ENCODE measurements at places on chromosomes 13 and 19.

GRCh38 chr19:48170817-48171347, 402 bp downstream of the ZSWIM9 start:
- no peak for DNase-seq

DNA sequence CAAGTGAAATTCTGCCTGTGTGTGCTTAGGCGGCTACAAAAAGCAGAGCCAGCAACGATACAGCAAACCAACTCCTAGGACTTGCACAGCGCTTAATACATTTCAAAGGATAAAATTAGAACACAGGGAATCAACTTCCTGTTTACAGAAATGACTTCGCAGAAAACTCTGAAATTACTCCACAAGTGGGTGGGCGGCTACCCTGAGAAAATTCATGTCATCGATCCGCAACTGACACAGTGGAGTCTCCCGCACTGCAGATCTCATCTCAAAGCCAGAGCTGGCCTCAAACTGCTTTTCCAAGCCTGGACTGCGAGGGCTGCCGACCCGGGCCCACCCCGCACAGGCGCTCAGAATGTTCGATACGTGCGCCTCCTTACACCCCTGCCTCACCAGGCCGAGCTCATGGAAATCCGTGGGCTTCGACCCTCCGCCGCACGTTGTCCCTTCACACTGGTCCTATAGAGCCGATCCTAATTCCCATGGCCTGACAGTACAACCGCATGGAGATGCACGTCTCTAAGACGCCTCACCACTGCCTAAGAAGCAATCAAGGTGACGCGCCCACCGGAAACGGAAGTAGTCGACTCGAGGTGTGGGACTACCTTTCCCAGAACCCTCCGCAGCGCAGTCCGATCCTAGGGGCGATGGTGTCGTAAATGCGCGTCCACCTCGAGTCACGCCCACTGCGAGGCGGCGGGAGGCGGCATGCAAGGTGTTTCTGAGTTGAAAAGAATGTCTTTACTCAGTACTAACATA, at the start of gene ZNF229:
TSS of gene ZNF229 (minus strand) at position 557 of the 759 bp plus-strand sequence. CDS start 5,625 bp downstream, outside the sequence.
- peak; percentile 66 for DNase-seq

- DNase-seq: no peak
Observed at GRCh38 chr19:17490411-17490810, 20.1 kb downstream of the SLC27A1 start.

- no peak for DNase-seq
Observed at GRCh38 chr13:71828117-71828516, 38.9 kb downstream of the DACH1 start.

DNA sequence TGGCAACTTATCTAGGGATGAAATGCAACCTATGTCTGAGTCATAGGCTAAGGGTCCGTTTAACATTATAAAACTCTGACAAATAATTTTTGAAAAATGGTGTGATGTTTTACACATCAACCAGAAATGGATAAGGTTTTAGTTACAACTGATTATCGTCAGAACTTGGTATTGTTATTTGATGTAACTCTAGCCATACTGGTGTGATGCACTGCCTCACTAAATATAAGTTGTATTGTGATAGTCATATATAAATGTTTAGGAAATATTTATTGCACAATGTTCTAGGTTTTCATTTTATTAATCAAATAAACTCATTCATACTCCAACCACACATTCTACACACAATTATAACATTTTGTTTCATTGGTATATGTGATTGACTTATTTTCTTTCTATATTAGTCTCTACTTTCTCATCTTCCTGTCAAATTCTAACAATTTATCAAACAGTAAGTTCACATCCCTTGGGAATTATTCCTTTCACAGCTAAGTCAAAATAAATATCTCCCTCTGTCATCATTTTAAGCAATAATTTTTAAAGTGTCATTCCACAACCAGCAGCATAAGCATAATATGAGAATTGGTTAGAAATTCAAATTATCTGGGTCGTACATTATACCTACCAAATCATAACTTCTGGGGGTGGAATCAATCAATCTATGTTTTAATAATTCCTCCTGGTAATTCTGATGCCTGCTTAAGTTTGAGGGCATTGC, 873.9 kb downstream of the SLITRK1 start:
- DNase-seq: no peak

DNA sequence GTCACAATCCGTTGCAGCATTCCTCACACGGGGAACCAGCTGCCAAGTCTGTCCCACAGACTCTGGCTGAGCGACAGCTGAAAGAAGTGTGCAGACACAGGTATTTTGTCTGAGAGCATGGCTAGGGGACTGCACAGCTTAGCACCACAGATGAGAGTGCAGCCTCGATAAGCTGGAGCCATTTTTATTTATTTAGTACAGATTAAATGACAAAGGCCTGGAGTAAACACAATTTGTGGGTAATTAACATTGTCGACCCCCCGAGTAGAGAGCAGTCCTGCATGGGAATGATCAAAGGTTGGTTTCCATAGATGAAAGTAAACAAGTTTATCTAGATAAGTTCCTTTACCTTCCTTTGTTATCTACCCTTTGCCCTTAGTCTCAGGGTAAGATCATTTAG, 836.2 kb downstream of the DACH1 start:
- DNase-seq: no peak

- no peak for DNase-seq
Observed at GRCh38 chr19:34366738-34367623, 2.0 kb downstream of the GPI start.

DNA sequence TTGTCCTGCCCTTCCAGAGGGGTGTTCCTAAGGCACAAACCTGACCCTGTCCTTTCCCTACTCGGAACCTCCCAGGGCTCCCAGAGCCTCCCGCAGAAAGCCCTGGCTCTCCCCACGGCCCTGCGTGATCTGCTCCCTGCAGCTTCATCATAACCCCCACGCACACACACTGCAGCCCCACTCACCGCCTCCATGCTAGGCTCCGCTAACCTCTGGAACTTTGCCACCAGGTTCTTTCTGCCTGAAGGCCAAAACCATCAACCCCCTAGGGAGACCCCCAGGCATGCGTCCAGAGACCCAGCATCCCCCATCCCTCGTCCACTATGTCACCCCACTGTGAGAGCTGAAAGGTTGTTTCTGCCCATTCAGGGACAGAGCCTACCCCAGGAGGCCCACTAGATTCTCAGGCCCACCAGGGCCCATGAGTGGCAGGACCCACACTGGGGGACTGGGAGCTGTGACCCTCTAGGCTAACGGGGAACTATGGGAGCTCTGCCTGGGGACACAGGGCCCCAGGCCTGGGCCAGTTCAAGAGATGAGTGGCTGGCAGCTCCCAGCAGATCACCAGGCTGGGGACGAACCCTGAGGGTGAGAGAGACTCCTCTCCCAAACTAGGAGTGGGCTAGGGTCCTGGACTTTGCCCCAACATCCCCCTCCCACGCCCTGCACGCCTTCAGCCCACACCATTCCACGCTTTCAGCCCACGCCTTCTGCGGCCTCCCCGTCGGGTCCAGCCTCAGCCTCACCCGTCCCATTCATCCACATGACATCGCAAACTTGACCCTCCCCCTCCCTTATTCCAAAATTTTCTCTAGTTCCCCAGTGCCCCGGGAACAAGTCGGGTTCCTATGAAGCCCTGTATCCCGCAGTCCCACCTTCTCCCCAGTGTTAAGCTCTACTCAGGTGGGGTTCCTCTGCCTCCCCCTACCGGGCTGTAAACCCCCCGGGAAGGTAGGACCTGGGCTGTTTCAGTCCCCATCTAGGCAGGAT, 33.2 kb upstream of the PNMA8B start:
- DNase-seq: no peak

GRCh38 chr13:24922387-24922744, 158.4 kb downstream of the RNF17 start:
- DNase-seq: peak; percentile 28

- DNase-seq: no peak
Observed at GRCh38 chr13:30704596-30704995, 30.7 kb upstream of the ALOX5AP start.

DNA sequence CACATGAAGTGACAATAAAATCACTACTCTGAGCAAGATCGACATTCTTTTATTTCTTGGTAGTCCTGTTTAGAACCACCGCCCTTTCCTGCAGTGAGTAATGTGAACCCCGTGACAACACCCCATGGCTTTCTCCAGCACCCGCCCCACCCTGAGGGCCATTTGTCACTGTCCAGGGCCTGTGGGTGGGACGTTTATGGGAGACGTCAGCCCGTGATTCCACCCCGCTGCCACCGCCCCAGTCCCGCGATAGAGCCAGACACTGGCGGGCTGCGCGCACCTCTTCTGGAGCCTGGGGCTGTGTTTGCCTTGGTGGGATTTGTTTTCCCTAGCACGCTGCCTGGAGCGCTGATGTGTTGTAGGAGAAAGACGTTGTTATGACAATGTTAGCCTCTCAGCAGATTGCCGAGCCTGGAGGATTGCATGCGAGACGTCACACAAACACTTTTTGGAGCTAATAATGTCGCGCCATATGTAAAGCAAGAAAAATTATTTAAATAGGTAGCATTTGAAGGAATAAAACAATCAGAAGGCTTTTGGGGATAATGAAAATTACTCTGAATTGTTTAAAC, 263.7 kb downstream of the TEX29 start:
- DNase-seq: no peak

GRCh38 chr13:21683034-21683733, 12.3 kb downstream of the FGF9 start:
- no peak for DNase-seq

DNA sequence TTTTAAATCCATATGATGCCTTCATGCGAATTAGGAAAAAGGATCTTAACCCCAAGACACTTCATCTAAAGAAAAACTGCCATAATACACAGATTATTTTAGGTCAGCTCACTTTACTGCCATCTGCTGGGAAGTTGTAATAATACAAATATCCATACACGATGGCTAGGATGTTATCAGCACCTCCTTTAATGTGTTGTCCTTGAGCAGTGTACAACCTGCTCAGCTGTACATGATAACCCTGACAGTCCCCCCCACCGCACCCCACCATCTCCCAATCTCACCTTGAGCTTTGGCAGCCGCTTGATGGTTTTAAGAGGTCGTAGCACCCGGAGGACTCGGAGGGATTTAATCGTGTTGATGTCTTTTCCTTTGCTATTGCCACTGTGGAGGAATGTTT, 112.2 kb downstream of the IER2 start:
- peak; percentile 58 for DNase-seq

DNA sequence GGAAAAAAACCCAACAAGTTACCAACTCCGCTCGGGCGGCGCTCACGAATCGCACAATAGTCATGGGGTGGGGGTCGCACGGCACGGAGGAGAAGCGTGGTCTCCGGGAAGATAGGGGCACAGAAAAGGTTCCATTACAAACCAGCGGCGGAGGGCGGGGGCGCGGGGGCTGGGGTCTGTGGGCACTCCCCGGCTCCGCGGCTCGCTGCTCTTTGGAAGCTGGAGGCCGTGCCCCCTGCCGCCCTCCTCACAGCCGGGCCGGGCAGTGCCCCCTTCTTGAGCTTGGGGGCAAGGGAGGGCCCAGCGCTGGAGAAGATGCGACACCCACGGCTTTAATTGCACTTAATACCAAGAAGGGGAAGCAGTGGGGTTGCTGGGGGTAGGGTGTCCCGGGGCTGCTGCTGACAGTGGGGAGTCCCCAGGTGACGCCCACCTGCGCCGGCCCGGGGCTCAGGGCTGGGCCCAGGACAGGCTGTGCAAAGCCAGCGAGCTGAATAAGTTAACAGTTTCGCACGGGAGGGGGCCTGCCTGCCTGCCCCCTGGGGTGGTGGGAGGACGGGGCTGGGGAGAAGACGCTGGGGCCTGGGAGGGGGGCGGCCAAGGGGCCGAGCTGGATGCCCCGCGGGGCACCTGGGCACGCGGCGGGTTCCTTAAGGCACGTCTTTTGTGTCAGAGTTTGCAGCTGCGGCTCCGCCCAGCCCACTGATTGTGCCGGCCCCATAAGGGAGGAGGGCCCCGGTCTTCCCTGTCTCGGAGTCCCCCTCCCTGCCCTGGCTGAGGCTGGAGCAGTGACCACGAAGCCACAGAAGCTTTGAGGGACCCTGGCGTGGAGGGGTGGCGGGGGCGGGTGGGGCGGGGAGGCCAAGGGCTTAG, 9.8 kb downstream of the DCAF15 start:
- no peak for DNase-seq

- no peak for DNase-seq
Observed at GRCh38 chr19:51689751-51690453, 3.2 kb upstream of the SPACA6 start.

DNA sequence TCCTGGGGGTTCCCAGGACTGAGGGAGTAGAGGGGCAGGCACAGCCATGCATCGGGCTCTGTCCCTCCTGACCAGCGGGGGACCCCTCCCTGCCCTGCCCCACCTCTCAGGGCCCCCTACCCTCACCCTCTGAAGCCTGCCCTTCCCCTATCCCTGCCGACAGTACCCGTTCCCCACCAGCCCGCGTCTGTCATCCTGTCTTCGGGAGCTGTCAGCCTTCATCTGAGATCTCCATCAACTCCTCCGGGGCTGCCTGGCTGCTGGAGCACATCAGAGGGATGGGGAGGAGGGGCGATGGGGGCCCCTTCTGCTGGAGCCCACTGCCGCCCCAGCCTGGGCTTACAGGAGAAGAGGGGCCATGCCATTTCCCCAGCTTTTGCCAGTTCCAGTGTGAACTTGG, 6.2 kb upstream of the SHD start:
- no peak for DNase-seq

GRCh38 chr19:54470991-54471782, 1.9 kb downstream of the CDC42EP5 start:
- DNase-seq: no peak

GRCh38 chr13:75762076-75762937, 126.2 kb downstream of the LMO7 start:
- peak; percentile 75 for DNase-seq

GRCh38 chr13:113969311-113969972, 4.4 kb downstream of the C13orf46 start:
- DNase-seq: no peak

DNA sequence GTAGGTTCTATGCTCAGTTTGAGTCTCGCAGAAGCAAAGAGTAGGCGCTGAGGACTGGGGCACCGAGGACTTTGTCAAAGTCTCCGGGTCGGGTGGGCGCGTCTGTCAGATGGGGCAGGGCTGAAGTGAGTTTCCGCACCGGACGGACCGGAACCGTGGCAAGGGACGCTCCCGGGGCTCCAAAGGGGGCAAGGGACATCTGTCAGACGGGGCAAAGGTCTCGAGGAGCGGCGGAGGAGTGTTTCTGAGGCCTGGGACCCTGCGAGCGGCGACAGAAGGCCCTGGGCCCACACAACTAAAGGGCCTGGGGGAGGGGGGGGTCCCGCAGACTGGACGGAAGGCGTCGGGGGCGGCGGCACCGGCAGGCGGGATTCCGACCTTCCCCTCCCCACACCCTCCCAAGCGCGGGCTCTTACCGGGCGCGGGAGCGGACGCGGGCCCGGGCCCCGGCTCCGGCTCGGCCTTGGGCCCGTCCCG, 13.3 kb upstream of the AKAP8L start:
- DNase-seq: no peak

DNA sequence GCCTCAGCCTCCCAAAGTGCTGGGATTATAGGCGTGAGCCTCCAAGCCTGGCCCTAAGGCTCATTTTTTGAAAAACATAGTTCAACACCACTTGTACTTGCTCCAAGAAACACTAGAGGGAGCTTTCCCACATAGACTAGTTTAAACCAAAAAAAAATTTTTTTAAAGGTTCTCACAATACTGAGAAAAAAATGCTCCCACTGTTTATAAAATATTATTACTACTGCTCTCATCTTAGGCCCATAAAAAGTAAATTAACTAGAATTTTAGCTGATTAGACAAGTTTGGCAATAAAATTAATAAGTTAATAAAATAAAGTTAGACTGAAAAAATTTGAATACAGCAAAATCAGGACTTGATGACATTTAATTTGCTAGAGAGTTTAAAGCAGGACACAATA, 109.5 kb downstream of the TBC1D4 start:
- peak; percentile 54 for DNase-seq
